NK-92 treated with Interleukin-12 subunit alpha and Interleukin-12 subunit beta, amount 100 ng/mL, for 24 hours (cell line): ENCODE measurements at places on chromosomes 3 and 15.

GRCh38 chr15:90711418-90711824, 5.7 kb upstream of the BLM start:
- no peak for DNase-seq

- no peak for DNase-seq
These were observed 35.5 kb downstream of the MRAS start for GRCh38 chr3:138383715-138384465.

- no peak for DNase-seq
These were observed 25.7 kb upstream of the GALNT15 start for GRCh38 chr3:16148783-16149182.

DNA sequence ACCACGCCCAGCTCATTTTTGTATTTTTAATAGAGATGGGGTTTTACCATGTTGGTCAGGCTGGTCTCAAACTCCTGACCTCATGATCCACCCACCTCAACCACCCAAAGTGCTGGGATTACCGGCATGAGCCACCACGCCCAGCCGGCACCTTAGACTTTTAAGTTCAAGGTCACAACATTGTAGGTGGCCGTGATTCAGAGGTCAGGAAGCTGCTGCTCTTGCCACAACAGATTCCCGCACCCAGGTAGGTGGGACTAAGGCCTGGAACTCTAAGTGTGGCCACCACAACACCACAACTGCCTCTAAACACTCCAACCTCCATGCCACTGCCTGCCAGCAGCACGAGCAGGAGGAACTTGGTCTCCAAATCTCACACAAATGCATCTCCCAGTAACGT, 196.8 kb downstream of the STT3B start:
- no peak for DNase-seq

DNA sequence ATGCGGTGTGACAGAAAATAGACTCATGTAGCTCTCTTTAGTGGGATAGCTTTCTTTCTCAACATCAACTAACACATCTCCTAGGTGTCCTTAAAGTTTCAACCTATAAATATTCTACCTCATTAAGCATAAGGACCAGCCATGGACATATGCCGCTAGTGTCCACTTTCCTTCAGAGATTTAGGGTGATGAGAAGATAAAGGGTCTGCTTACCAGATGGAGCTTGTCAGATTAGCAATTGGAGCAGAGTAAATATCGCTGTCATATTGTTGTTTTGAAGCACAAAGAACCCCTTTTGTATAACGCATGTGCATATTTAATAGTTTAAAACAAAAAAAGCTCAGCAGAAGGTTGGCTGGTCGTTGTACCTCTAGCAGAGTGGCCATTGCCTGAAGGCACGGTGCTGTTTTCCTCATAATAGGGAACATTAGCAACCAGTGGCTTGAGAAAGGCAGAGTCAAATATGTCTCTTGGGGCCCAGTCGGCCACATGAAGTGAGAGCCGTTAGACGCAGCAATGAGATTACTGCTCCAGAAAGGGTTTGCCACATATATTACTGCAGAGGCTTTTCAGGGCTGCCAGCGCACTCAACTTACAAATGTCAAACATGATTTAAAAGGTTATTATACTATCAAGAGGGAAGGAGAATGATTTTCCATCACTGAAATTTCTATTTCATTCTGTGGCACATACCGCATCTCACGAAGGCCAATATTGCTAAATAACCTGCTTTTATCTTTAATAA, 264.2 kb downstream of the ROBO2 start:
- DNase-seq: no peak

- DNase-seq: no peak
These were observed 61.5 kb downstream of the SLCO2A1 start for GRCh38 chr3:133967992-133968892.

DNA sequence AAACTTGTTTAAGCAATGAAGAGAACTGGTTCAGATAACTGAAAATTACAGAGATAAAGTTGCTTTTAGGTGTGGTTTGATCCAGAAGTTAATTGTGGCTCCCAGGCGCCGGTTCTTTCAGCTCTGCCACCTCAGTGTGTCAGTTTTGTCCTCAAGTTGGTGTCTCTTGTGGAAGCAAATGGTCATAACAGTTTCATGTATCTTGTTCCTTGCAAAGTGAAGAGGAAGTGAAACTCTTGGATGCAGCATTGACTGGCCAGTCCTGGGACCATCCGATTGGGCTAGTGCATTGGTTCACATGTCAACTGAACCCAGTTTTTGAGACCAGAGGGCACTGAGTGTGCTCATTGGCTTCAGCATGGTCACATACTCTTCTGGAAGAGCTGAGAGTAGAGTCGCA, 181.4 kb upstream of the GRM7 start:
- no peak for DNase-seq

GRCh38 chr3:24344784-24345439, 149.7 kb downstream of the THRB start:
- DNase-seq: no peak

- no peak for DNase-seq
These were observed 628.1 kb downstream of the IGSF11 start for GRCh38 chr3:118406562-118406961.

- DNase-seq: no peak
These were observed 915 bp upstream of the CALML4 start for GRCh38 chr15:68205954-68206539.

GRCh38 chr3:194496217-194496919, 9.6 kb upstream of the ATP13A3 start:
- no peak for DNase-seq

DNA sequence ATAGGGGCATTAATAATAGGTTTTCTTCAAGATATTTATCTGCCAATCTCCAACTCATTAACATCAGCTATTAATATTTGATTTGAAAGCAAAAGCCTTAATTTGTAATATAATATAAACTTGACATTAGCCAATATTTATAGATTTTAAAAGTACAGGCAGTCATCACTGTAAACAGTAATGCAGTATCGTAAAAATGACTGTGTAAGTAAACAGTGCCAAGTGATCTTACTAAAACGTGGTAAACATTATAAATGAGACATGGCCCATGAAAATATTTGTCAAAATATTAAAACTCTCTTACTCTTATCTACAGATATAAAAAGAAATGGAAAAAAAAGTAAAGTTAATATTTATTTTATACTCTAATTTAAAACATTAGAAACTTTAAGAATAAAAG, 101.6 kb upstream of the EPHA6 start:
- DNase-seq: no peak

- no peak for DNase-seq
These were observed 119.5 kb downstream of the FRMD5 start for GRCh38 chr15:44075535-44075934.

DNA sequence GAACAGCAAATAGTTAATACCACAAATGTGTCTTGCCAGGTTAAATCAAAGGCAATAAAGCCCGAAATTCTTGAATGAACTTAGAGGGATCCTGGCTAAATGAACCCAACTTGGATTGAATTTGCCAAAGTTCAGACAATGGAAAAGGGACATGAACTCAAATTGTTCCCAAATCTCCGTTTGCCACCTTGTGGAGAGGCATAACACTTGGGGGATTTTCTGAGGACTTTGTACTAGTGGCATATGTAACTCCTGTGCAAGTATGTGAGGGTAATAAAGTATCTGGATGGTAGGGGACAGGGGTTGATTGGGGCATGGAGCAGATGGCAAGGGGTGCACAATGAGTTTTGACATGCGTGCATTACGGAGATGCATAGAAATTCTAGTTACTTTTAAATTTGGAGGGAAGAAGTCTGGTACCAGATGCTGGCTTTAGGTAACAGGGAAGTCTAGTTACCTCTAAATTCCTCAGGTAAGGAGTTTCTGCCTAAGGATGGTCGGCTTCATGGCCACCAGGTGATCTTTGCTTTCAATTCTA, 1.2 kb upstream of the TCAIM start:
- DNase-seq: no peak

DNA sequence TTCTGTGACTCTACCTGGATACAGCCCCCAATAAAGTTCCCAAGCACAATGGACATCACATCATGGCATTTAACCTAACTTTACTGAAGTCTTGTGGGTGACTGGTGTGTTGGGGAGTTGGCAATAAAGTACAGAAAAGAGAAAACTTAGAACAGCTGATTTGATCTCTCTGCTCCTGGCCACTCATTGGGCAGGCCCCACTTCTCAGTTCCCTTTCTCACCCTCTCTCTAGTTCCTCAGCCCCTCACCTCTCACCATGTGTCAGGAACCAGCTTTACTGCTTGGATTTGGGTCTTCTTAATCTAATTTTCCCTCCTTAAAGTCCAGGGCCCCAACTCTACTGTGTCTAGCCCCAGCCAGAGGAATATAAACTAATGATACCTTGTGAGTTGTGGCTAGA, 713 bp upstream of the MUC13 start:
- no peak for DNase-seq

DNA sequence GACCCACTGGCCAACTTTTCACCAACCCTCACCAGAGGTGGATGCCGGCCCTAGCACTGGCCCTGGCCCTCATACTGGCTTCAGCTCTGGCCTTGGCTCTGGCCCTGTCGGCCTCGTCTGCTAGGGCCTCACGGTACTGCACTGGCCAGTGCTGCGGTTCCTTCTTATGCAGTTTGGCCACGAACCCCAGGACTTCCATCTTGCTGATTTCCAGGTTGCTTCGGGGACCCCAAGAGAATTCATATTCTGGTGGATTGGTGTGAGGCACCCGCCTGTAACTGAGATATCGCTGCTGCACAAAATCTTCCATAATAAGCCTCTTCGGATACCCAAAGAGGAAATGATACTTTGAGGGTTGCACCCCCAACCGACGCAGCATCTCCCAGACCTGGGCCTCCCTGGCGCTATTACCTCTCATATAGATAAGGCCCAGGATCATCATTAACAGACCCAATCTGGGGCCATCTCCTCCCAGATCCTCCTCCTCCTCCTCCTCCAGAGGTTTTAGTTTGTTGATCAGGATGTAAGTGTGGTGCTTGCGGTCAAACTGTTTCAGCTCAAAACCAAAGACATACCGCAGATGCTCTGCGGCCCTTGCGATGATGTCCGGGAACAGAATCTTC, 883 bp downstream of the MAGEF1 start:
- peak; percentile 44 for DNase-seq

- DNase-seq: no peak
These were observed 77.8 kb downstream of the PDZRN3 start for GRCh38 chr3:73546961-73547360.

- DNase-seq: no peak
These were observed 50.1 kb downstream of the B3GALNT1 start for GRCh38 chr3:161054860-161055604.

- DNase-seq: no peak
These were observed 120.7 kb downstream of the ADCY5 start for GRCh38 chr3:123327956-123328850.

GRCh38 chr3:197286678-197287077, 11.7 kb downstream of the DLG1 start:
- no peak for DNase-seq
